NCI-H345 (cell line): ENCODE measurements at places on chromosomes 16 and 17.

- DNase-seq, result no peak
Observed at GRCh38 chr16:15457958-15458357, 23.6 kb downstream of the BMERB1 start.

DNA sequence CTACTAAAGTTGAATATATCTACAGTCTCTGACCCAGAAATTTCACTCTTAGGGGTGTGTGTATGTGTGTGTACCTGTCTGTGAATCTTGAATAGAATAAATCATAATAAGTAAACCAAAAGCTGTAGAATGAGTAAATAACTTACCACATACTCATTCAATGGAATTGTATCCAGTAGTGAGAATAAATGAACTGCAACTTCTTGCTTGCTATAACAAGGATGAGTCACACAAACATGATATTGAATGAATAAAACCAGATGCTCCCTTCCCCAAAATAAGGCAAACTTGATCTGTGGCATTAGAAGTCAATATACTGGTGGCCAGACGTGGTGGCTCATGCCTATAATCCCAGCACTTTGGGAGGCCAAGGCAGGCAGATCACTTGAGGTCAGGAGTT is 259.8 kb upstream of the MON1B start:
- no peak for DNase-seq

GRCh38 chr16:17166095-17166494 is 304.7 kb downstream of the XYLT1 start:
- no peak for DNase-seq

DNA sequence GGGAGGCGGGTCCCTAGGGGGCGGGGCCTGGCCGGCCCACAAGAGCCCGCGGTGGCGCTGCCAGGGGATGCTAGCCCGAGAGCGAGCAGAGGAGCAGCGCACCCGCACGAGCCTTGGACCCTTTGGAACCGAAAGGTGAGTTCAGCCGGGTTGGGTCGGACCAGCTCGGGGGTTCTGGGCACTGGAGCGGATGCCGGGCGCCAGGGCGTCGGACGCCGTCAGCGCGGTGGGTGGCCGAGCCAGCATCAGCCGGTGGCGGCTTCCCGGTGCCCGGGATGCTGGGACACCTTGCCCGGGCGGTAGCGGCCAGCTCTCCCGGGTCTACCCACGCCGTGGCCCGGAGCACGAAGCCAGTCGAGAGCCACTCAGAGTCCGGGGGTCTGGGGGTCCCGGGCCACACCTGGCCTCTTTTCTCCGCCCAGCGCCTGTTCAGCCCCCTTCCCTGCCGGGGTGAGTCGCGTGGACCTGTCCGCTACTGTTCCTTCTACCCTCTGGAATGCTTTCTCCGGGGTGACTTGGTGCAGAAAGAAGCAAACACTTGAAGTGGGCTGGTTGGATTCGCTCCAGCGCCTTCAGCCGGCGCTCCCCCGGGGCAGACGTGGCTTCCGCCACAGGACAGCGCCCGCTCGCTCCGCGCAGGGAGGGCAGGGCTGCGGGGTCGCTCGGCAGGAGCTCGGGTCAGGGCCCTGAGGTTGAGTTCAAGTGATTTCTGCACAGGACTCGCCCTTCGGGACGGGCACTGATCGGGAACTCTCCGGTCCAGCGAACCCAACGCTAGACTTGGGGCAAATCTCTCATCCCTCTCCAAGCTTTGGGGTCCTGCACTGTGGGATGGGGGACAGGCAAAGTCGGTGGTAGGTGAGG is at the start of gene SCNN1G:
Gene SCNN1G, plus strand, starts transcription at position 67 of the 864 bp plus-strand sequence. CDS start 3,527 bp downstream, outside the sequence.
- DNase-seq, result peak; percentile 54

- DNase-seq, result no peak
Observed at GRCh38 chr17:49963626-49964302, 5.2 kb upstream of the DLX4 start.

DNA sequence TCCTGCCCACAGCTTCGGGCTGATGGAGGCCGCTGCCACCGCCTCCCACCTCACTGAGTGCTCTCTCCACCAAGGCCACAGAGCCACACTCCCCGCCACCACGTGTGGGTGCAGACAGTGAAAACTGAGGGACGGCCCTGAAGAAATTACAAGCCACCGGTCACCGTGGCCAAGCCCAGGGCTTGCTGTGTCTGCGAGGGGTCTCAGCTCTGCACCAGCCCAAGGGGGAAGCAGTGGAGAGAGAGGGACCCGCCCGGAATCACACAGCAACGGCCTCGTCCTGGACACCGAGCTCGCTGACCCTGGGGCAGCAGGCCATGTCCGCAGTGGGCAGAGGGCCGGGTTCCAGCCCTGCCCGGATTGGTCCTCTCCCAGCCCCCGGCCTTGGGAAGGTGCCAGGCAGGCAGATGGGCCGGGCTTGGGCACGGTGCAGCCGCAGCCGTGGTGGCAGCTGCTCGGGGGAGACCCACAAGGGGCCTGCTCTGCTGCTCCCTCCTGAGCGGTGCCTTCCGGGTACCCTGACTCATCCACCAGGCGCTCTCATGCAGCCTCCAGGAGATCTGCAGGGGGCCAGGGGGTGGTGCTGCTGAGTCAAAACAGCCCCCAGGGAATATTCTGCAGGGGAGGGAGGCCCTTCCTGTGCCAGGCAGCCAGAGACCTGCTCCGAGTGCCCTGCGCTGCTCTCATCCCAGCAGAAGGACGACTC is 52.0 kb downstream of the CBFA2T3 start:
- DNase-seq, result peak; percentile 82

- DNase-seq, result no peak
Observed at GRCh38 chr17:67066717-67067116, 22.4 kb downstream of the CACNG1 start.

- no peak for DNase-seq
Observed at GRCh38 chr17:37541880-37542660, 52.4 kb downstream of the DUSP14 start.

GRCh38 chr17:2089021-2089422 is 34.1 kb downstream of the HIC1 start:
- no peak for DNase-seq

GRCh38 chr17:78844301-78845005 is 3.8 kb upstream of the USP36 start:
- DNase-seq, result no peak

- no peak for DNase-seq
Observed at GRCh38 chr17:45332989-45333701, 16.3 kb upstream of the MAP3K14 start.

- no peak for DNase-seq
Observed at GRCh38 chr16:86986136-86986535, 331.1 kb downstream of the C16orf95 start.

GRCh38 chr16:82091241-82091640 is 56.2 kb downstream of the HSD17B2 start:
- no peak for DNase-seq

DNA sequence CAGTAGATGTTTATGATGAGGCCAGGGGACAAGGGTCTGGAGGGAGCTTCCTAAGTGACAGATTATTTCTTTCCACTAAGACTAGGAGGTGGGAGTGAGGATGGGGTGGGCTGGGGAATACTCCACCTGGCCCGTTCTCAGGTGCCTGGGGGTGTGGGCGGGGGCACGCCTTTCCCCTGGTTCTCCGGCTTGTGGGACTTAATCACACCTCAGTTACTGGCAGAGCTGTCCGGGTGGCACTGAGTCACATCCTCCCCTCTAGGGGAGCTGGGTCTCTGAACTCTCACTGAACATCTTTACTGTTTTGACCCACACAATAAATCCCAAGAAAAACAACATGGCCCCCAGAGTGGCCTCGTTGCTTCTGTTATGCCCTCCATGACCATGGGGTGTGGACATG is 332.8 kb downstream of the MAF start:
- no peak for DNase-seq

DNA sequence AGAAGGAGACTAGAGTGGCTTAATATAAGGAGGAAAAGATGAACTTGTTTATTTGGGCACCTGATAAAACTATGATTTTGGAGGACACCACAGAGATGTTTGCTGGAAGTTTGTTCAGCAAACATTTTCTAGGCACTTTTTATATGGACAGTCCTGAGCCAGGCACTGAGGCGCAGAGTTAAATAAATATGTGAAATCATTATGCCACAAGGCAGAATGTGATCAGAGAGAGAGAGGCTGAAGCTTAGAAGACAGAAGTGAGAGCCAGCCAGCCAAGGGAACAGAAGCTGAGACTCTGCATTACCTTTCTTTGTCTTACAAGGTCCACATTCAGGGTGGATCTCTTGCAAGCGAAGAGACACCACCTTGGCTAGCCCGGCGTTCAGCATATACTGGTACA is 21.4 kb downstream of the GTF3C1 start:
- DNase-seq, result no peak

GRCh38 chr17:61331886-61332285 is 67.8 kb upstream of the TBX2 start:
- DNase-seq, result no peak

- no peak for DNase-seq
Observed at GRCh38 chr16:68453816-68454215, 5.5 kb upstream of the SMPD3 start.

- no peak for DNase-seq
Observed at GRCh38 chr16:26666486-26666885, 400.2 kb upstream of the C16orf82 start.

DNA sequence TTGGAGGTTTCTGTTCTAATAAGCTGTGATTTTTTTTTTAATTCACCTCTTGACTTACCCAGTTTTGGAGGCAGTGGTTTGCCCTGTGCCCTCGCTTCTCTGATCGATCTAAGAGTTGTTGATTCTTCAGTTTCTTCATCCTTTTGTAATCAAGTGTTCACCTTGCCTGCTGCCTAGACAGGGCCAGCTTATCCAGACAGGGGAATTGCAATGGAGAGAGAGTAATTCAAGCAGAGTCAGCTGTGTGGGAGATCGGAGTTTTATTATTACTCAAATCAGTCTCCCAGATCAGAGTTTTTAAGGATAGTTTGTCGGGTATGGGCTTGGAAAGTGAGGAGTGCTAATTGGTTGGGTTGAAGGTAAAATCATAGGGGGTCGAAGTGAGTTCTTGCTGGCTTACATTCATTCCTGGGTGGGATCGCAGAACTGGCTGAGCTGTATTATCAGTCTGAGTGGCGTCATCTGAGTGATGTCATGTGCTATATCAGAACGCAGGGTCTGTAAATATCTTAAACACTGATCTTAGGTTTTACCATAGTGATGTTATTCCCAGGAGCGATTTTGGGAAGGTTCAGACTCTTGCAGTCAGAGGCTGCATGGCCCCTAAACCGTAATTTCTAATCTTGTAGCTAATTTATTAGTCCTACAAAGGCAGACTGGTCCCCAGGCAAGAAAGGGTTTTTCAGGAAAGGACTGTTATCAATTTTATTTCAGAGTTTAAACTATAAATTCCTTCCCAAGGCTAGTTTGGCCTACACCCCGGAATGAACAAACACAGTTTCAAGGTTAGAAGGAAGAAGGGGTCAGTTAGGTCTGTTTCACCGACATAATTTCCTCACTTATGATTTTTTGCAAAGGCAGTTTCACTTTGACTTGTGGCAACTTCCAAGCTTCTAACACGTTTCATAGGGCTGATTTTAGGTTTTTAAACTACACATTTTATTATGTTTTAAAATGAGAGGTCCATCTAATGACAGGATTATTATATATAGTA is 21.5 kb upstream of the KCNJ16 start:
- no peak for DNase-seq

DNA sequence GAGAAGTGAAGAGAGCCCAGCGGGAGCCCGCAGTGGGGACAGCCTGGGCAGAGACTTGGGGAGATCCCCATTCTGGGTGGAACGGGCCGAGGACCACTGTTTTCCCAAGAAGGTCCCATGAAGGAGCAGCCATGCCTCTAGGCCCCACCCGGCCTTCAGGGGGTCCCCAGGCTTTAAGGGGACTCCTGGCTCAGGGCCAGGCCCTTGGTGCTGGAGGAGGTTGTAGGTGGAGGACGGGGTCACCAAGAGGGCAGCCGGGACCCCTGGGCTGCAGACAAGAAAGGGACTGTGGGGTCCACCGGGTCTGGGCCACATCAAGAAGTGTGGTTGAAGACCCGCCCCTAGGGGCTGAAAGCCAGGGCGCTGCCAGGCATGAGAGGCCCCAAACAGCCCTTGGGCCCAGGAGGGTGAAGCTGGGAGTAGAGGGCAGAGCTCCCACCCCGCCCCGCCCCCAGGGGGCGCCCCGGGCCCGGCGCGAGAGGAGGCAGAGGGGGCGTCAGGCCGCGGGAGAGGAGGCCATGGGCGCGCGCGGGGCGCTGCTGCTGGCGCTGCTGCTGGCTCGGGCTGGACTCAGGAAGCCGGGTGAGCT is at the start of gene PRSS21:
Gene PRSS21, plus strand, starts transcription at position 487 of the 589 bp plus-strand sequence. Its CDS starts 32 bp downstream, at position 519.
- no peak for DNase-seq

DNA sequence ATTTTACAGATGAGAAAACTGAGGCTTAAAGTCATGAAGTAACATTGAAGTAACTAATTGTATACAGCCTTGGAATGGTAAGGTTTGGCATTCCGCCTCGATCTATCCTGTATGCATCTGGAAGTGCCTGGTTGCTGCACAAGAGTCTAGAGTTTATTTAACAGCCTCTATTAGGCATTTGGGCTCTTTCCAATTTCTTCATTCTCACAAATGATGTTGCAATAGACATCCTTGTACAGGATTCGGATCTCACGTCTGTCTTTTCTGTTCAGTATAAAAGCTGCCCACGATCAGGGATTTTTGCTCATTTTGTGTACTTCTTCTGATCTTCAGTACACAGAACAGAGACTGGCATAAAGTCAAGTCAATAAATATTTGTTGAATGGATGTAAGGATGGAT is 100.5 kb downstream of the AIPL1 start:
- DNase-seq, result no peak

- no peak for DNase-seq
Observed at GRCh38 chr17:10831696-10832095, 6.2 kb downstream of the PIRT start.

DNA sequence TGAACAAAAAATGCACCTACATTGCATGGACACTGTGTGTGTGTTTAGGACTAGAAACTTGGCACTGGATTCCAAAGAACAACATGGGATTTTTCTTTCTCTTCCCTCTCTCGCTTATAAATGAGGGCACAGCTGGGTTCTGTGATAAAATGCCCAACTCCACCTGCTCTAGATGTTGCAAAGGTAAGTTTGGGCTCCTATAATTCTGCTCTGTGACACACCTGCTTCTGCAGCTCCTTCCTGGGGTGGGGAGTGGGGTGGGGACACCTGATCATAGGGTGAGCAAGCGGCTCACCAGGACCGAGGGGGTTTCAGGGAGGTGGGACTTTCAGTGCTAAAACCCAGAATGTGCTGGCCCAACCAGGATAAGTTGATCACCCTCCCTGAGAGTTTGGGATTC is 104.3 kb downstream of the AXIN2 start:
- no peak for DNase-seq

GRCh38 chr17:10126276-10126615 is 72.2 kb downstream of the GAS7 start:
- no peak for DNase-seq

GRCh38 chr16:13036600-13036999 is 135.2 kb downstream of the SHISA9 start:
- no peak for DNase-seq
